ENCODE measurements at places on chromosomes 5 and 9.

GRCh38 chr5:174101195-174101730, 55.8 kb downstream of the NSG2 start:
- DNase-seq = no peak

DNA sequence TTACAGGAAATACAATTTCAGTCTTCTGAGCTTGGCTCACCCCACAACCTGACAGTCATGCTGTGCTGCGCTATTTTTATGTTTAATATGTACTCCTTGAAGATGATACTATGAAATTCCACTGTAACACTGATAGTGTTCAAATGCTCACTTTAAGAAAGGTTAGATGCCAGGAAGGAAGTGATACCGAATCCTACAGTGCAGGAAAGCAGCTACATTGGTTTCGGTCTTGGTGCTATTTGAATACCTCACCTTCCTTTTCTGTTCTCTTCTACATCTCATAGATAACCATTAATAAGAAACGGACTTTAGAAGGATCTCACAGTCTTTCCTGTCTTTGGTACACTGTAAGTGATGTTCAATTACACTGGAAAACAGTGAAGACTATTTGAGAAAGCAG, 117.6 kb downstream of the SEMA5A start:
- DNase-seq = no peak

GRCh38 chr9:111484572-111484894, 350 bp upstream of the ECPAS start:
- no peak for DNase-seq

- no peak for DNase-seq
These were observed 257.9 kb upstream of the ANKRD55 start for GRCh38 chr5:56490971-56491468.

- DNase-seq = no peak
These were observed 7.7 kb downstream of the TRIM32 start for GRCh38 chr9:116694785-116695291.

DNA sequence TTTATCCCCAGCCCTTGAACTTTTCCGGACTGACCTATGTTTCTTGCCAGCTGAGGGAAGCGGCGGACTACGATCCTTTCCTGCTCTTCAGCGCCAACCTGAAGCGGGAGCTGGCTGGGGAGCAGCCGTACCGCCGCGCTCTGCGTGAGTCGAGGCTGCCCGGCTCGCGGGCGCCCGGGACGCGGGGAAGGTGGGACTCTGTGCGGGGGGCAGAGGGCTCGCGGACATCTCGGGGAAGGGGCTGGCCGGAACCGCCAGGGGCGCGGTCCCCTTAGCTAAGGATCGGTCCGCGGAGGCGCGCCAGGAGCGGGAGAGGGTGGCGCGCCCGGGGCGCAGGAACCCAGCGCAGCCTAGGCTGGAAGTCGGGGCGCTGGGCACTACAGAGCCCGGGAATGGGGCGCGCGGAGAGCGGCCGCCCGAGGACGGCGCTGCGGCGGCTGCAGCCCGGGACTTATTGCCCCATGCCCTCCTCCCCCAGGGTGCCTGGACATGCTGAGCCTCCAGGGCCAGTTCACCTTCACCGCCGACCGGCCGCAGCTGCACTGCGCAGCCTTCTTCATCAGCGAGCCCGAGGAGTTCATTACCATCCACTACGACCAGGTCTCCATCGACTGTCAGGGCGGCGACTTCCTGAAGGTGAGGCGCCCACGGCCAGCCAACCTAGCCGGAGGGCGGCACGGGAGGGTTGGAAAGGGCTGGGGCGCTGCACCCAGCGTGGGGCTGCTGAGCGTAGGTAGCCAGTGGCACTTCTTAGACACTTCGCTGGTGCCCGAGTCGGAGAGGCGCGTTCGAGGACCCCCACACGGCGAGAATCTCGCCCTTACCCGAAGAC, 922 bp downstream of the CRHBP start:
- DNase-seq = no peak

- no peak for DNase-seq
These were observed 126.9 kb upstream of the ATP10B start for GRCh38 chr5:160978944-160979343.

- DNase-seq = peak; percentile 53
These were observed 48.6 kb downstream of the UGCG start for GRCh38 chr9:111945216-111945615.
